CD4-positive, CD25-positive, alpha-beta regulatory T cell (primary cell): ENCODE measurements at places on chromosomes 4 and X. TPM values are rescaled to one million over a fixed set of nuclear protein-coding genes. Genes with fewer than 3 reads are reported as not detected.

GRCh38 chr4:178415925-178416324 lies 973.7 kb upstream of the AGA start:
- DNase-seq = no peak
- H3K27me3 ChIP-seq = no peaks in the 10 kb centered on the region
- no peaks in the 10 kb centered on the region for H3K36me3 ChIP-seq
- H3K4me1 ChIP-seq = no peaks in the 10 kb centered on the region
- no peak overlapping the region for H3K4me3 ChIP-seq

DNA sequence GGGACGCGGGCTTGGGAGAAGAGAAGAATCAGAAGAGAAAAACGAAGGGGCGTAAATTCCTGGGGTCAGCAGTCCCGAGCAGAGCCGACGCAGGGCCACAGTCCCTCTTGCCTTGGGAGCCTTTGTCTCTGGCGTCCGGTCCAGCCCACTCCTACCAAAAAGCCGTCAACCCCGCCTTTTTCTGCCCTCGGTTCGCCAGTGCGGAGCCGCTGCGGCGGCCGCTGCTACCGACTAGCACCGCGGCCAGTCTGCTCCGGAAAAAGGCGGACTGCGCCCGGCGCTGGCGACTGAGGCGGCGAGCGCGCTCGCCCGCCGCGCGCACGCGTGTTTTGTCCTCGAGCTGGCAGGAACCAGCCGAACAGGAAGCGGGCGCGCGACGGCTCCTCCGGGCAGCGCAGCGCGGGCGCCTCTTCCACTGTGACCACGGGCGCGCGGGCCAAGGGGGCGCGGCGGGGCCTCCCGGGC lies 502 bp downstream of the HNRNPDL start:
- peaks cover 48% of the 10 kb centered on the region for H3K4me1 ChIP-seq
- peaks cover 33% of the 10 kb centered on the region for H3K36me3 ChIP-seq
- peak overlapping the region; percentile 99 for H3K27ac ChIP-seq
- H3K4me3 ChIP-seq = peak overlapping the region; percentile 78

- no peaks in the 10 kb centered on the region for H3K36me3 ChIP-seq
- H3K27ac ChIP-seq = no peak overlapping the region
- no peaks in the 10 kb centered on the region for H3K4me1 ChIP-seq
- H3K4me3 ChIP-seq = no peak overlapping the region
- H3K27me3 ChIP-seq = no peaks in the 10 kb centered on the region
These were observed 102.3 kb downstream of the ADRA2C start for GRCh38 chr4:3868211-3869173.

DNA sequence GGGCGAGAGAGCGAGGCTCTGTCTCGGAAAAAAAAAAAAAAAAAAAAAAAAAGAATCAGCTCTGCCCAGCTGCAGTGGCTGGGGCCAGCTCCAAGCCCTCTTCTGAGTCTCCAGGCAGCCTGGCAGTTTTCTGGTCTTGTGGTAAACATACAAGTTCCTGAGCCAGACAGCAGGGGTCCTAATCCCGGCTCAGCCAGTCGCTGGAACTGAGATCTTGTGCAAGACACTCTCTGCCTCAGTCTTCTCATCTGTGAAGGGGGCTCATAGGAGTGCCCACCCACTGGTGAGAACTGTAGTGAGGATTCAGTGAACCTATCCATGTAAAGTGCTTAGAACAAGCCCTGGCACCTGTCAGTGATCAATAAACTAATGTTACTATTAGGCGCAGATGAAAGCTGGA lies 41.8 kb downstream of the C4orf50 start:
- H3K4me1 ChIP-seq = no peaks in the 10 kb centered on the region
- no peak overlapping the region for H3K27ac ChIP-seq
- no peak for DNase-seq
- H3K27me3 ChIP-seq = no peaks in the 10 kb centered on the region
- no peak overlapping the region for H3K4me3 ChIP-seq

The FUNDC1 gene
- total RNA-seq = 10.1 TPM

DNA sequence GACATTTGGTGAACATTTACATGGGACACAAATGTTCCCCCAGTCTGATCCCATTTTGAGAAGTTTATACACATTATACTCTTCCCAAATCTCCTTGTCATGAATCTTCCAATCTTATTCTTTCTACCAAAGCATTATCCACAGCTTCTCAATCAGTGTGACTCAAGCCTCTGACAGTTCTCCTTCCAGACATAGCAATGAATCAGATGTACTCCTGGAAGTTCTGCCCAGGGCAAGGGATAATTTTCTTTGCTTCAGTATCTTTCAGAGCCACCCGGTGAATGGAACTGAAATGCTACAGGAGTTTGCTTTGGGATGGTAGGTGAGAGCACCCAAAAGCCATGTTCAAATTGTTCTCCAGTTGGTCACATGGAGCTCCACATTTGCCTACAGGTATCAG lies 145.5 kb downstream of the ANXA5 start:
- no peaks in the 10 kb centered on the region for H3K4me1 ChIP-seq
- H3K27ac ChIP-seq = no peak overlapping the region
- H3K4me3 ChIP-seq = no peak overlapping the region
- DNase-seq = no peak

- no peak overlapping the region for H3K27ac ChIP-seq
- no peak overlapping the region for H3K4me3 ChIP-seq
- H3K4me1 ChIP-seq = no peaks in the 10 kb centered on the region
- H3K27me3 ChIP-seq = no peaks in the 10 kb centered on the region
- DNase-seq = no peak
These were observed 405.8 kb upstream of the RPS6KA3 start for GRCh38 chrX:20672476-20672875.

The DDIT4L gene
- total RNA-seq = not detected

DNA sequence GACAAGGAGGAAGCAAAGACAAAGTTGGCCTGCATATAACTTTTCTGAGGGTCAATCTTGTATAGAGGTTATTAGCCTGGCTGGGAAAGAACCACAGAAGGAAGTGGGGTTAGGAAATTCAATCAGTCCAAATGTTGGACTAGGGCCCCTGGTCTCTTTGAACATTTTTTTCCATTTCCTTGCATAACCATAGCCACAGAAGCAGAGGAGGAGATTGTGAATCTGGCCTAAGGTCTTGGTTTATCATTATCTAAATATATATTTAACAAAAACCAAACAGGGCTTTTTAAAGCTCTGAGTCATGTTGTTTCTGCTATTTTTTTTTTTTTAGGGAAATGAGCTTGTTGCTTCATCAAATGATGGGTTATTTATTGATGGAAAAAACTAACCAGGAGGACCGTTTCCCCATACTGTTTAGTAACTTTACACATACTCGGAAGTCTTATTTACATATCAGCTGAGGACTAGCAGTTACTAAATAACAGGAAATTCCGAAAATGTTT lies 97.7 kb upstream of the ACSL4 start:
- DNase-seq = no peak
- H3K27me3 ChIP-seq = no peaks in the 10 kb centered on the region
- H3K36me3 ChIP-seq = no peaks in the 10 kb centered on the region
- H3K4me1 ChIP-seq = no peaks in the 10 kb centered on the region
- no peak overlapping the region for H3K4me3 ChIP-seq
- no peak overlapping the region for H3K27ac ChIP-seq

DNA sequence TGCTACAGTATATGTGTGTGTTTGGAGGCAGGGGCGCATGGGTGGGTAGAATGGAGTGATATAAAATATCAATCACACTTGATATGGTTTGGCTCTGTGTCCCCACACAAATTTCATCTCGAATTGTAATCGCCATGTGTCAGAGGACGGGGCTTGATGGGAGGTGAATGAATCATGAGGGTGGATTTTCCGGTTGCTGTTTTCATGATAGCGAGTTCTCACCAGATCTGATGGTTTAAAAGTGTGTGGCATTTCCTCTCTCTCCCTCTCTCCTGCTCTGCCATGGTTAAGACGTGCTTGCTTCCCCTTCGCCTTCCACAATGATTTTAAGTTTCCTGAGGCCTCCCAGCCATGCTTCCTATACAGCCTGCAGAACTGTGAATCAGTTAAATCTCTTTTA lies 14.8 kb downstream of the SOWAHB start:
- H3K27me3 ChIP-seq = no peaks in the 10 kb centered on the region
- H3K36me3 ChIP-seq = no peaks in the 10 kb centered on the region
- H3K4me1 ChIP-seq = no peaks in the 10 kb centered on the region
- no peak for DNase-seq
- no peak overlapping the region for H3K27ac ChIP-seq
- H3K4me3 ChIP-seq = no peak overlapping the region

The NPNT gene
- total RNA-seq = not detected

DNA sequence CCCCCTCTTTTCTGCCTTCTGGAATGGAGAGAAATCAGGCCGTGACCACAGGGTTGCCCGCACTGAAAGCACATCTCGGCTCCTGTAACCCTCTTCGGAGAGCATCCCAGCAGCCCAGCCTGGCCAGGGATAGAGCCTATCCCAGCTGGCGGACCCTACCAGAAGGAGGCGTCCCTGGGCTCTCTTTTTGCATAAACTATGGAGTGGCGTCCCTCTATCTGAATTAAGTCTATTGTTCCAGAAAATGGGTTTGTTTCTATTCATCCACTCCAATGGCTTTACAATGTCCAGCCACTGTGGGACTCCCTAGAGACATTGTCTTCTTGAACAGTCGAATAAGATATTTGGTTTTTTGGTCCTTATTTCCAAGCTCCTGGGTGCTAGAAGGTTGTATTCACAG lies 689 bp upstream of the NHSL2 start:
- no peak overlapping the region for H3K4me3 ChIP-seq
- no peak overlapping the region for H3K27ac ChIP-seq
- H3K4me1 ChIP-seq = peaks cover 10% of the 10 kb centered on the region

The RBMX2 gene
- 19.9 TPM for total RNA-seq

- no peaks in the 10 kb centered on the region for H3K27me3 ChIP-seq
- H3K36me3 ChIP-seq = no peaks in the 10 kb centered on the region
- no peaks in the 10 kb centered on the region for H3K4me1 ChIP-seq
- H3K4me3 ChIP-seq = no peak overlapping the region
- H3K27ac ChIP-seq = no peak overlapping the region
These were observed 44.1 kb upstream of the TLL1 start for GRCh38 chr4:165828928-165829327.

DNA sequence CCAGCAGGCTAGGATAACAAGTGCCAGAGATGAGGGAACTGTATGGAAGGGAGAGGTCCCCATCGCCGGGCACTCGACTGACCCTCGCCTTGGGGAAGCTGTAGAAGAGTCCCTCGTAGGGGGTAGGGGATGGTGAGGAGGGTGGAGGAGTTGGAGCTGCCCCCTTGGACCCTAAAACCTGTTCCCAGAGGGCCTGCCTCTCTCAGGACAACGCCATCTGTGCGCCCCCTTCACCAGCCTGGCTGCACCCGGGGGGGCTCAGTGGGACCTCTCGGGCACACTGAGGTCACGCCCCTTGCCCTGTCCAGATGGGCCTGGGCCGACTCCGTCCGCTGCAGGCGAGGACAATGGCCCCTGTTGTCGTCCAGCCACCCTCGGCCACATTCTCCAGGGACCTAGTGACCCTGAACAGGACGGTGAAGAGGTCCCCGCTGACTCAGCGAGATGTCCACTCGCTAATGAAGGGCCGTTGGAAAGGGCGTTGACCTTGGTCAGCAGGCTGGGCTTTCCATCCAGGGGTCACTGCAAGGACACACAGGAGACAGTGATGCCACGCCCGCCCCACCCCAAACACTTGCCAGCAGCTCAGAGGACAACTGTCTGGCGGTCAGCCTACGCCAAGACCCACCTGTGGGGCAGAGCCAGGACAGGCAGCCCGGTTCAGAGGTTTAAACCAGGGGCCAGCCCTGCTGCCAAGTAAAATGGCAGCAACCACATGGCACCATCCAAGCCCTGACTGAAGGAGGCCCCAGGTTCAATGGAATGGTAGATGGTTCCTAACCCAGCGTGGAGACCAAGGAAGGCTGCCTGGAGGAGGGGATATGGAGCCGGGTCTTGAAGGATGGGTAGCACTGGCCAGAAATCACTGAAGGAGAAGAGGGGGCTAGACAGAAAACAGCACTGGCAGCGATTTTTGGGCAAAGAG lies 51.2 kb downstream of the HMX1 start:
- H3K4me3 ChIP-seq = no peak overlapping the region
- no peak overlapping the region for H3K27ac ChIP-seq
- DNase-seq = no peak

The TMEM255A gene
- total RNA-seq = not detected

GRCh38 chrX:150234126-150234525 lies 129.0 kb upstream of the MAMLD1 start:
- H3K36me3 ChIP-seq = no peaks in the 10 kb centered on the region
- H3K4me3 ChIP-seq = no peak overlapping the region
- peaks cover 3% of the 10 kb centered on the region for H3K27me3 ChIP-seq
- H3K27ac ChIP-seq = no peak overlapping the region
- no peak for DNase-seq

The CEP135 gene
- 23.9 TPM for total RNA-seq

DNA sequence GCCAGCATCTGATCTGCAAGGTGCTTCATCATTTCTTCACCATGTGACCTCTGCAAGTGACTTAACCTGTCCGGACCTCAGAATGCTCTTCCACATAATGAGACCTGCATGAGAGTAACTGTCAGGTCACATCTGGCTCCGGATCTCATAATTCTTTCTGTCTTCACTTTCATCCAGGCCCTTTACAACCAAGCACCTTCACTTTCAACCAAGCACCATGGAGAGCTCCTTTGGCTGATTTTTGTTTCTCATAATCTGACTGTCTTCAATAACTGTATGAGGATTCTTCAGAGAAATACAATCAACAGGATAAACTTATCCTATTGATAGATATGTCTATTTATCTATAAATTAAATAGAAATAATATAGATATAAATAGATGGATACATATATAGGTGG lies 148.1 kb downstream of the VCX3A start:
- H3K4me1 ChIP-seq = no peaks in the 10 kb centered on the region
- H3K36me3 ChIP-seq = no peaks in the 10 kb centered on the region

DNA sequence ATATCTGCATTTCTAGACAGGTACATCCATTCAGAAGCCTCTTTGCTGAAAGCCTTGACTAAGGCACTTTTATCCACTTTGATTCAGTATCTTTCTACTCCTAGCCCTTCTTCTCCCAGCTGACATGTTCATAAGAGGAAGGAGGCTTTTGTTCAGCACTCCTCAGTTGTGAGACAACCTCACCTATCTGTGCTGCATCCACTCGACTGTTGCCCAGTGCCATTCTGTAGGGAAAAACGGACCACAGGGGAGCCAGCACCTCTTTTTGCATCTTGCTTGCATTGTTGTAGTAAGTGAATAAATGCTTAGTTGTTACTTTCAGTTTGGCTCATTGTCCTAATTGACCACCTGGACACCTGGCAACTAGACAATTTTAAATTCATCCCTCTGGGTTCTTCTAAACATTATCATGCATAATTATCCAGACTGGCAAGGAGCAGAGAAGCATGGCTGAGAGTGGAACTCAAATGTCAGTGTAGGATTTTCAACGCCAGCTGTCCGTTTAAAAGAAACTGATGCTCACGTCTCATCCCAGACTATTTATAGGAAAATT lies 83.8 kb upstream of the BOD1L1 start:
- no peak overlapping the region for H3K4me3 ChIP-seq
- no peak overlapping the region for H3K27ac ChIP-seq
- no peak for DNase-seq
- no peaks in the 10 kb centered on the region for H3K27me3 ChIP-seq
- H3K36me3 ChIP-seq = no peaks in the 10 kb centered on the region
- H3K4me1 ChIP-seq = no peaks in the 10 kb centered on the region

GRCh38 chr4:87937523-87937922 lies 38.0 kb upstream of the SPP1 start:
- H3K27ac ChIP-seq = no peak overlapping the region
- H3K27me3 ChIP-seq = peaks cover 5% of the 10 kb centered on the region
- no peaks in the 10 kb centered on the region for H3K4me1 ChIP-seq
- no peaks in the 10 kb centered on the region for H3K36me3 ChIP-seq
- no peak for DNase-seq

GRCh38 chrX:20547611-20548051 lies 280.9 kb upstream of the RPS6KA3 start:
- DNase-seq = no peak
- H3K4me1 ChIP-seq = no peaks in the 10 kb centered on the region
- H3K27ac ChIP-seq = no peak overlapping the region

GRCh38 chrX:153906126-153906917 lies 1.8 kb downstream of the AVPR2 start:
- no peak overlapping the region for H3K4me3 ChIP-seq
- no peak for DNase-seq
